ENCODE measurements at places on chromosomes 5 and 9.
A peak's percentile ranks its signal among the peaks of the same experiment; 100 is the strongest.

DNA sequence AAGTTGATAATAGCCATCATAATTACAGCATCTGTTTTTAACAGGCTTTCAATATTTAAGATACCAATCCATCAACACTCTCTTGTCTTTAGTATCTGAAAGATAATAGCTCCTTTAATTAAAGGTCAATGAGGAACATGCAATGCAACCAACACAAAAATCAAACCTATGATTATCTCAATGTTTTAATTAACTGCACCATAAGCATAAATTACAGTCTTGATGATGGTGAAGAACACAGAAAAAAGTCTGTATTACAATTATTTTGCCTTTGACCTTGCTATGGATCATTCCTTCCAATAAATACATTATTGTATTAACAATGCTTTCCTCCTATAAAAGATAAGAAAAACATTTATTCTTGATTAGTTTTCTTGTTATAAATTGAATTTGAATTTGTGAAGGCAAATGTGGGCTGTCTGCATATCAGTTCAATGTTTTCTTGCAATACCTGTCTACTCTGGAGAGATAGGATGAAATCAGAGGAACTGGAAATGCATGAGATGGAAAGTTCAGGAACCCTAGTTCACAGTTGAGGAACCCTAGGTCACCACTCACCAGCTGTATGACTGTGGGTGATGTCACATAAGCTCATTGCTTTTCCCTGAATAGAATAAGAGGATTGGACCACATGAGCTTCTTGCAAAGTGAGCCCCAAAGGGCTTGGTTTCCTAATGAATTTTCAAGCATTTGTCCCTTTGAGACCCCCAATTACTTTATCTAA is 58.5 kb upstream of the ANXA1 start:
- H3K27me3 ChIP-seq, result no peaks in the 10 kb centered on the region
- no peak overlapping the region for H3K4me3 ChIP-seq
- H3K4me1 ChIP-seq, result no peaks in the 10 kb centered on the region
- H3K36me3 ChIP-seq, result no peaks in the 10 kb centered on the region
- no peak for DNase-seq

GRCh38 chr5:147752666-147753290 is 29.8 kb downstream of the JAKMIP2 start:
- no peak overlapping the region for H3K4me3 ChIP-seq
- no peaks in the 10 kb centered on the region for H3K4me1 ChIP-seq
- no peaks in the 10 kb centered on the region for H3K36me3 ChIP-seq
- H3K27ac ChIP-seq, result no peak overlapping the region

GRCh38 chr5:146507428-146507827 is 8.6 kb downstream of the GPR151 start:
- no peak overlapping the region for H3K27ac ChIP-seq
- H3K4me3 ChIP-seq, result no peak overlapping the region
- H3K27me3 ChIP-seq, result no peaks in the 10 kb centered on the region

DNA sequence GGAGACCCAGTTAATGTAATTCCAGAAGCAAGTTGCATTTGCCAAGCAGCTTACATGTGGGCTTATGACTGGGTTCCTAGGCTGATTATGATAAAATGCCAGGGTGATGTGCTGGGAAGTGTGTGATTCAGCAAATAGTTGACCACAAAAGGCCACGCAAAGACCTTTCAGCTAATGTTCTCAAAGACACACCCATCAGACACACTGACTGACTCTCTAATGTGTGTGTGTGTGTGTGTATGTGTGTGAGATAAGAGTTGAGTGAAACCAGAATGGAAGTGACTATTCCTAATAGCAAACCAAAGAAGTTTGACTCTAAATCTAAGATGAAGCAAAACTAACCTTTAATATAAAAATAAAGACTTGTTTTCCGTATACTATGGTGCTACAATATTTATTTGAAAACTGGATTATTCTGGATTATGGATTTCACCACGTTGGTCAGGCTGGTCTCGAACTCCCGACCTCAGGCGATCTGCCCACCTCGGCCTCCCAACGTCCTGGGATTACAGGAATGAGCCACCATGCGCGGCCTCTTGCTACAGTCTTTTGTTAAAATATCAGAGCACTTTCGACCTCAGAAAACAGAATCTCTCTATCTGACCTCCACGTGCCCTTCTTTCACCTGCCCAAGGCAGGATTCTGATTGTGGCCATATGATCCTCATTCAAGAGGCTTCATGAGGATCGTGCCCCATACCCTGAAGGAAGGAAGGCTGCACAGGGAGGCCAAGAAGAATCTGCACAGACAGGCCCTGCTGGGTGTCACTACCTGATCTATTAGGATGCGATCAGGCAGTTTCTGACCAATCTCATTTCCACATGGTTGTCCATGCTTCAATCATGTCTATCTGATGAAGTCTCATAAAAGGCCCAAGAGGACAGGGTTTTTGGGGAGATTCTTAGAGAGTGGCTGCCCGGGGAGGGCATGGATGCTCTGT is 75.6 kb downstream of the USP20 start:
- H3K27ac ChIP-seq, result peak overlapping the region; percentile 30
- H3K36me3 ChIP-seq, result no peaks in the 10 kb centered on the region
- H3K27me3 ChIP-seq, result no peaks in the 10 kb centered on the region
- peak; percentile 95 for DNase-seq

DNA sequence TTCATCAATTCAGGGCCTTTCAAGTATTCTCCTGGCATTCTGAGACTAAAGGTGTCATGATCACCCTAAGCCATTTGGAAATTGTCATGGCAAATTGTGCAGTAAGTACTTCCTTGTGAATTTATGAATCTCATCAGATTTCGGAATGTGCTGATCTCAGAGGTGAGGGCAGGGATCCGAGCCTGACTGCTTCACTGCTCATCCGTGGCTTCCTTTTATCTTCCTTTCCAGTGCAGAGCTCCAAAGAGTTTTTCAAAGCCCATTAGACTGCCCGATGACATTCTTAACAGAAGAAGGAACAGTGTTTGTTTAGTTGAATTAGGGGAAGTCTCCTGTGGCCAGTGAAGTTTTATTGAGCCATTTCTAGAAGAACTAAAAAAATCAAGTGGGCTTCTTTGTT is 182.8 kb upstream of the GDNF start:
- DNase-seq, result no peak
- H3K4me3 ChIP-seq, result no peak overlapping the region
- H3K27ac ChIP-seq, result no peak overlapping the region
- no peaks in the 10 kb centered on the region for H3K36me3 ChIP-seq
- H3K27me3 ChIP-seq, result peaks cover 47% of the 10 kb centered on the region
- H3K4me1 ChIP-seq, result no peaks in the 10 kb centered on the region

DNA sequence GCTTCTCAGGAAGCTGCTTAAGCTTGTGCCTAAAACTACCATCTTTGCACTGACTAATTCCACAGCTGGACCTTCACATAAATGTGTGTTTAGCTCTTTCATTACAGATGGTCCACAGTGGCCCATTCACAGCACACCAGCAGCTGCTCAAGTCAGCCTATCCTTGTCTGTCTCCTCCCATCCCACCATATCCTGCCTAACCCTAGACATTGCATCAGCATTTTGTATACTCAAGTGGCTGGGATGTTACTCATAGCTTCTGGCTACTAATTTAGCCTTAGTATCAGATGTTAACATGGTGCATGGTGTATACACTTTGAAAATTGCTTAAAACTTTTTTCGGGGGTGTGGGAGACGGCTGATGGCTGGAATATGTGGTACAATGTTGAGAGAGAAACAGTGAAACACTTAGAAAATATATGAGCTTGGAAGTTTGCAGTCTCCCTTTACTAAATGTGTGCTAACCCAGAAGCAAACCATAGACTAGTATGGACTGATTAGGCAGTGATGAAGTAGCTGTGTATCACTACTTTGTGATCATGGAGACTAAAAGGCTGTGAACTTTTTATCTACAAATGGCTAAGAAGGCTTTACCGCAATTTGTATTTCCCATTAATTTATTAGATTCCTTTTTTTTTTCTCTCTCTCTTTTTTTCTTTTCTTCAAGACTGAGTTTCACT is 83.1 kb downstream of the JMY start:
- no peak overlapping the region for H3K4me3 ChIP-seq
- H3K27ac ChIP-seq, result no peak overlapping the region
- H3K36me3 ChIP-seq, result peaks cover 8% of the 10 kb centered on the region
- DNase-seq, result peak; percentile 7
- no peaks in the 10 kb centered on the region for H3K27me3 ChIP-seq

- no peak overlapping the region for H3K4me3 ChIP-seq
- no peak for DNase-seq
- no peaks in the 10 kb centered on the region for H3K36me3 ChIP-seq
- H3K4me1 ChIP-seq, result no peaks in the 10 kb centered on the region
Observed at GRCh38 chr5:149283626-149284480, 12.2 kb downstream of the AFAP1L1 start.

DNA sequence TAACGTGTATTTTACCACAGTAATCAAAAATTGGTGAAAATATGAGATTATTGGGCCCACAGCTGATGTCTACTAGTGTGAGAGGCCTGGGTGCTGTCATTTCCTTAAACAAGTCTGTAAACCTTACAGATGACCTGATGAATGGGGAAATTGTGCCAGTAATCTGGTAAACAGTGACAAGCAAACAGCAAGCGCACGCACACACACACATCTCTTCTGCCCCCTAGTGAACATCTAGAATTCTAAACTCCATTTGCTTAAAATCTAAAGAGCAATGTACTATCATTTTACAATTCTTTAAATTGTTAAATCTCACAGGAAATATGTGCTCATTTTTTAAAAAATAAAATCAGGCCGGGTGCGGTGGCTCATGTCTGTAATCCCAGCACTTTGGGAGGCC is 7.5 kb upstream of the RAPGEF1 start:
- H3K27me3 ChIP-seq, result no peaks in the 10 kb centered on the region
- no peaks in the 10 kb centered on the region for H3K36me3 ChIP-seq
- no peak for DNase-seq
- H3K27ac ChIP-seq, result no peak overlapping the region
- H3K4me1 ChIP-seq, result no peaks in the 10 kb centered on the region
